ENCODE measurements at places on chromosomes 7 and 10.

GRCh38 chr10:72276421-72277339, 3.0 kb downstream of the DDIT4 start:
- no peak for DNase-seq

DNA sequence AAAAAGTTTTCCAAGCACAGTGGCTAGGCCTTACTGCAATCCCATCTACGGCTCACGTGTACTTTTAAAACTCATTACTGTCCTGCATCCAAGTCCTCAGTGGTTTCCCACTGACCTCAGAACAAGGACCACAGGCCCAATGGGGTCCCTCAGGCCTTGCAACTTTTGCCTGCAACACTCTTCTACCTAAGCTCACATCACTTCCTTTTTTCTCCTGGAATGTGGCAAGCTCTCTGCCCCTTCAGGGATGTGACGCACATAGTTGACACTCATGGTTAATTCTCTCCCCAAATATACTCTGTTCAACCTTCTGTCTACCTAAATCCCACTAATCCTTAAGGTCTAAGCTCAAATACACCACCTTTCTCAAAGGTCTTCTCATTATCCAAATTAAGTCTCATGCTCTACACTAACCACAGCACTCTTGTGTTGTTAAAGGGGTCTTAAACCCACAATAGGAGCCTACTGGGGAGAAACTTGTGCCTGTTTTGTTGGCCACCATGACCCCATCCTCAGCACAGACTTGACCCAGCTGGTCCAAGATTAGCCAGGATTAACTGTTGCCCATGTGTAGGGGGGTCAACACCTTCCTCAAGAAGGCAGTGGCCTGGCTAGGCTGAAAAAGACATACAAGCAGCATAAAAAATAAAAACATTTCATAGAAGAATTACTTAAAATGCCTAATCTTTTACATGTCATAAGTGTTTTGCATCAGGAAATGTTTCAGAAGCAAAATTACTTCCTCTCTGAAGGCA, 15.2 kb downstream of the HNRNPF start:
- no peak for DNase-seq

- no peak for DNase-seq
Observed at GRCh38 chr10:88521791-88522190, 61.3 kb downstream of the RNLS start.

- DNase-seq, result peak; percentile 24
Observed at GRCh38 chr10:45418849-45419675, 45.0 kb downstream of the ALOX5 start.

GRCh38 chr10:10824591-10825148, 193.0 kb upstream of the CELF2 start:
- no peak for DNase-seq

DNA sequence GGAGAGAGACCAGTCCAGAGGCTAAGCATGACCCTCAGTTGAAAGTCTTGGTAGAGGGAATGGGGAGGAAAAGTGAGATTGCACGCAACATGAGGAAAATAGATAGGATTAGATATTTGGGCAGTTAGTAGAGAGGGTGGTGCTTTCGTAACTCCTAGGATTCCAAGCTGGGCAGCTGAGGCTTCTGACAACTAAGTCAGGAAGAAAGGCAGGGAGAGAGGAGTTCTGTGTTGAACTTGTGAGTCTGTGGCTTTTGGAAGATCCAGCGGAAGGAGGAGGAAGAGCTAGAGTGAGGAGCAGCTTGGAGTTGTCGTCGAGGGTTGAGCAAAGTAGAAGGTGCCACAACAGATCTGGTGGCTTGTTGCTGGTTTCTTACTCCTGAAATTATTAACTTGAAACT, 21.8 kb downstream of the CUL1 start:
- no peak for DNase-seq

- DNase-seq, result no peak
Observed at GRCh38 chr7:29146057-29146706, at the start of gene CPVL. Gene CPVL (minus strand): TSS chr7:29146537. CDS start chr7:29121061, 25,476 bp downstream.

DNA sequence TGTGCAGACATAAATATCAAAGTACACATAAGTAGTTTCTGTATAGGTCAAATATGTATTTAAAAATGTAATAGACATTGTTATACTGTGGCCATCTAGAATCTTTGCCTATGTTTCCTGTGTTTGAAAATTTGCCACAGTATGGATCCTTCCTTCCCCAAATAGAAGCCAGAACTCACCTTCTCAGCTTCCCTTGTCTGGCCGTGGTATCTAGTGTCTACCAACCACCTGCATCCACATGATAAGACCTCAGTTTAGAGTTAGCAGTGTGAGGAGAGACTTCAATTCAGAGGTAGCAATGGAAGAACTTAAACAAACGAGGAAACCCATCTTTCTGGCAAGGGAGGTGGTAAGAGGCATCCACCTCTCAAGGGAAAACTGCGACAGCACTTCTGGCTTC, 4.9 kb downstream of the TRDMT1 start:
- no peak for DNase-seq

- no peak for DNase-seq
Observed at GRCh38 chr7:127208351-127208750, 44.4 kb downstream of the GRM8 start.

DNA sequence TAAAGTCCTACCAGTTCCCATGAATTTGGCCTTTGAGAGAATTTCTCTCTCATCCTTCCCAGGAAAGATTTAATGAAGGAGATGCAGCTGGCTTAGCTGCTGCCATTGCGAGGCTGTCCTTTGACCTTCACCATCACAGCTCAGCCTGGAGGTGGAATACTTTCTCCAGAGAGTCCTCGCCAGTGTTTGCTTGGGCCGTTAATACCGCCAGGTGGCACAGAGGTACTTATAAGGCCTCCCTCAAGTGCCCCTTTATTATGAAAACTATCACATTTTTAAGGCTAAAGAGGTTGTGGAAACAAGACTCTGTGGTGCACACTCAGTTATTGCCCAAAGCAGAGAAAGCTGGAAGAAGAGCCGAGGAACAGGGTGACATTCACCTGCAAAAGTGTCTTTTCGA, 330.6 kb downstream of the CCSER2 start:
- no peak for DNase-seq

DNA sequence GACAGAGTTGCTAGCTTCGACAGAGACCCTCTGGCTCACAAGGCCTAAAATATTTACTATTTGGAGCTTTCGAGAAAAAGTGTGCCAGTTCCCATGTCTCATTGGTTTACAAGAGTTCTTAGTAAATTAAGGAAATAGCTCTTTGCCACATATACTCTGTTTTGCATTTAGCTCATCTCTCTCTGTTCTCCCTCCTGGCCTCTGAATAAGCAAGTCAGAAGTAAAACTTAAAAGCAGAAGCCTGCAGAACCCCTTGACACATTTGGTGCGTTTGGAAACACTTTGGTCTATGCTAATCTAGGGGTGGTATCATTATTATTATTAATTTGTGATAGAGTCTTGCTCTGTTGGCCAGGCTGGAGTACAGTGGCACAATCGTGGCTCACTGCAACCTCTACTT, 6.4 kb downstream of the CARD11 start:
- DNase-seq, result no peak

DNA sequence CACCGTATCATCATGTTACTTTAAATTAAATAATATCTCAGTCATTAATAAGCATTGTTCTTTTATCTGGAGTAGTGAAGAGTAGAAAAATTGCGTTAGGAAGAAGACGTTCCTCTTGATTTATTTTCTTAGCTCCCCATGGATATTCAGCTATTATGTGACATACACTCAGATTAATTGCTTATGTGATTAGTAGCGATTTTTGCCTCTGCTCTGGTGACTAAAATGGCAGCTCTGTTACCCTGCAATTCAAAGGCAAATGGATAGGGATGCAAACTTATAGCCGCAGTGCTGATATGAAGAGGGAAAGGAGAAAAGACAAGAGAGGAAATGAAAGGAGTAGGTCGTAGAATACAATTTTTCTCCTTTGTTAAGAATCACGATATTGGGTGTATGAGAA, 188.4 kb upstream of the MALRD1 start:
- DNase-seq, result no peak

GRCh38 chr7:55488804-55489340, 83.4 kb downstream of the VOPP1 start:
- no peak for DNase-seq

DNA sequence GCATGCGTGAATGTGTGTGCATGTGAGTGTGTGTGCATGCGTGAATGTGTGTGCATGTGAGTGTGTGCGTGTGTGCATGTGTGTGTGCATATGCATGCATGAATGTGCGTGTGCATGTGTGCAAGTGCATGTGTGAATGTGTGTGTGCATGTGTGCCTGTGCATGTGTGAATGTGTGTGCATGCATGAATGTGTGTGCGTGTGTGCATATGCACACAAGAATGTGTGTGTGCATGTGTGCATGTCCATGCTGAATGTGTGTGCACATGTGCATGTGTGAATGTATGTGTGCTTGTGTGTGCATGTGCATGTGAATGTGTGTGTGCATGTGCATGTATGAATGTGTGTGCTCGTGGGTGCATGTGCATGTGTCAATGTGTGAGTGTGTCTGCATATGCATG, 42.1 kb upstream of the NUB1 start:
- DNase-seq, result no peak

- DNase-seq, result no peak
Observed at GRCh38 chr7:92925876-92926696, 89.7 kb upstream of the CDK6 start.

GRCh38 chr10:110842326-110842904, 29.3 kb upstream of the PDCD4 start:
- no peak for DNase-seq

DNA sequence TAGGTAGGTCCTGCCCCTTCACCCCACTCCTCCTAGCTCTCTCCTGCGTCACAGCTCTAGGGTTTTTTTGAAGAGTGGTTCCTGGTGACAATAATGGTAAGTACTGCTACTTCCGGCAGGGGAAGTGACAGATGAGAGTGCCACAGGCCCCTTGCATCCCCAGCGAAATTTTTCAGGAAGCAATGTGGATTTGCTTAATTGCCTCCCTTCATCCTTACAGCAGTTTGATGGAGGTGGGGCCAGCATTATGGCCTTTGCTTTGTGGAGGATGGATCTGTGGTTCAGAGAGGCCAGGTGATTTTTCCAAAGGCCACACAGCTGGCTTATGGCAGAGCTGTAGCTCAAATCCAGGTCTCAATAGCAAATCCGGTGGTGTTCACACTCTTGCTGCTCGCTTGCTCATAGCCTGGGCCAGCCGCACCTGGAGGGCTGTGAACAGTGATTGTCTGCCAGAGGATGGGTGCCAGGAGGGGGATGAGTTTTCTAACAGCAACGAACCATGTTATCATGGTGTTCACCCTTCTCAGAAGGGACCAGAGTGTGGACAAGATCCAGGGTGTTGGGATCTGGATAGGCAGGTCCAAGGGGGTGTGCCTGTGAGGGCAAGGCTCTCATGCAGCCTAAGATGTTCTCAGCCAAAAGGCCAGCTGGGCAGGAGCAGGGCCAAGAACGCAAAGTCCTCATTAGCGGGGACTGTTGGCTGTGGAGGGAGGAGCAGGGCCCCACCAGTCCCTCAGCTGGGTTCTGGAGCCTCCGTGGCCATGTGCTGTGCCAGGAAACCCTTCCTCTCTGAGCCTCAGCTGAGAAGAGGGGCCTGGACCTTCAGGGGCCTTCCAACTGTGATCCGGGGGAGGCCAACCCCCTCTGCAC, 89.0 kb downstream of the EMX2 start:
- no peak for DNase-seq

GRCh38 chr7:122304319-122304975, at the start of gene FEZF1:
Gene FEZF1 (minus strand): TSS chr7:122304750. CDS start chr7:122304437, 313 bp downstream.
- DNase-seq, result no peak

- no peak for DNase-seq
Observed at GRCh38 chr7:79157281-79157680, 296.2 kb downstream of the MAGI2 start.

GRCh38 chr7:31020652-31021051, 31.5 kb upstream of the ADCYAP1R1 start:
- no peak for DNase-seq

GRCh38 chr10:70459061-70459773, 17.7 kb upstream of the NODAL start:
- DNase-seq, result no peak

GRCh38 chr10:60731134-60731885, 47.0 kb upstream of the CDK1 start:
- DNase-seq, result peak; percentile 9

DNA sequence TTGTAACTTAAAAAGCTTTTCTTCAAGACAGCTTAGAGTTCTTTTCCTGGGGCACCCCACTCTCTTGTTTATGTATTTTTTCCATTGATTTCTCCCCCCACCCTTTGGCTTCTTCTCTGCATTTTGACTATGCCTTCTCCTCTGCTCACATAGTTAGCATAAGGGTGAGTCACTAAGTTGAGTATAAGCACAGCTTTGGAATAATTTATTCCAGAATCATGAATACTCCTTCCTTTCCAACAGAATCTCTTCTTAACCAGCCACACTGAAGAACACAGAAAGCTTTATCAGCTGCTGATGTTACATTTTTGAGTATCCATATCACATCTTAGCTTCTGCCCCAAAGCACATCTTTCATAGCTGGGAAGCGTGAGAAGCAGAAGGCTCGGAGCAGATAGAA, 449.5 kb upstream of the MKI67 start:
- DNase-seq, result no peak

DNA sequence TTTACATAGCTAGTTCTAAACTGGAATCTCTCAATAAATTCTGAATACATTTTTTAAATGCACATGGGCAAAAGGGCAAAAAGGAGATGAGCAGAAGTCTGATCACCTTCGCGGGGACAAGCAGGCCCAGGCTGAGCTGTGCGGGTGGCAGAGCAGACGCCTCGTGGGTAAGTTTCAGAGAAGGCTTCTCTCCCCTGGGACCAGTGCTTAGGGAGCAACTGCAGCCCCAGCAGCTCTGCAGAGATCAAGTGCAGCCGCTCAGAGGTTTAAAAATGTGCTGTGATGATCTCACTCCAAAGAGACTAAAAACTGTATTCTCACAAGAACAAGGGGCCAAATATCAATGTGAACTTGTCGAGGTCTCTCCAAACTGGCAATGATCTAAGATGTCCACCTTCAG, 264.3 kb upstream of the RNF32 start:
- no peak for DNase-seq

- DNase-seq, result peak; percentile 30
Observed at GRCh38 chr7:150738092-150738491, 874 bp downstream of the GIMAP5 start.

GRCh38 chr10:77248104-77248790, 389.4 kb downstream of the KCNMA1 start:
- DNase-seq, result no peak

GRCh38 chr7:52863652-52864051, 171.8 kb upstream of the POM121L12 start:
- DNase-seq, result no peak

- DNase-seq, result no peak
Observed at GRCh38 chr7:154868921-154869320, 134.0 kb downstream of the PAXIP1 start.

GRCh38 chr7:82234457-82235049, 209.0 kb downstream of the CACNA2D1 start:
- no peak for DNase-seq
